ENCODE measurements at places on chromosomes 11 and 22.

DNA sequence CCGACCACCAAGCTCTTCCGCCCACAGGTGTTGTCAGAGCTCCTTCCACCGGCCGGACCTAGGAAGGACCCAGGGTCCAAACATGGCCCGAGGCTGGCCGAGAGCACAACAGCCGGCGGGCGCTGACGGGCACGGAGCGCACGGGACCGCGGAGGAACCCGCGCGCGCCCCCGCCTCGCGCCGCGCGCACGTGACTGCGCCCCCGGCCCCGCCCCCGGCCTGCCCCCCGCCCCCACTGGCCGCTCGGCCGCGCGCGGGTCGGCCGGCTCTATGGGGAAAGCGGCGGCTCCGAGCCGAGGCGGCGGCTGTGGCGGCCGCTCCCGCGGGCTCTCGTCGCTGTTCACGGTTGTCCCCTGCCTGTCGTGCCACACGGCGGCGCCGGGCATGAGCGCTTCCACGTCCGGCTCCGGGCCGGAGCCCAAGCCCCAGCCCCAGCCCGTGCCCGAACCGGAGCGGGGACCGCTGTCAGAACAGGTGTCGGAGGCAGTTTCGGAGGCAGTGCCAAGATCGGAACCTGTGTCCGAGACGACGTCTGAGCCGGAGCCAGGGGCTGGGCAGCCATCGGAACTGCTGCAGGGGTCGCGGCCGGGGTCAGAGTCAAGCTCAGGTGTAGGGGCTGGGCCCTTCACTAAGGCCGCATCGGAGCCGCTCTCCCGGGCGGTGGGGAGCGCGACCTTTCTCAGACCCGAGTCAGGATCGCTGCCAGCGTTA lies at the start of gene OSBP2:
Gene OSBP2, plus strand, starts transcription at position 235 of the 711 bp plus-strand sequence. Its CDS starts 36 bp downstream, at position 271.
- DNase-seq = peak; percentile 37

GRCh38 chr11:10518123-10518522 lies 22.9 kb downstream of the RNF141 start:
- no peak for DNase-seq

DNA sequence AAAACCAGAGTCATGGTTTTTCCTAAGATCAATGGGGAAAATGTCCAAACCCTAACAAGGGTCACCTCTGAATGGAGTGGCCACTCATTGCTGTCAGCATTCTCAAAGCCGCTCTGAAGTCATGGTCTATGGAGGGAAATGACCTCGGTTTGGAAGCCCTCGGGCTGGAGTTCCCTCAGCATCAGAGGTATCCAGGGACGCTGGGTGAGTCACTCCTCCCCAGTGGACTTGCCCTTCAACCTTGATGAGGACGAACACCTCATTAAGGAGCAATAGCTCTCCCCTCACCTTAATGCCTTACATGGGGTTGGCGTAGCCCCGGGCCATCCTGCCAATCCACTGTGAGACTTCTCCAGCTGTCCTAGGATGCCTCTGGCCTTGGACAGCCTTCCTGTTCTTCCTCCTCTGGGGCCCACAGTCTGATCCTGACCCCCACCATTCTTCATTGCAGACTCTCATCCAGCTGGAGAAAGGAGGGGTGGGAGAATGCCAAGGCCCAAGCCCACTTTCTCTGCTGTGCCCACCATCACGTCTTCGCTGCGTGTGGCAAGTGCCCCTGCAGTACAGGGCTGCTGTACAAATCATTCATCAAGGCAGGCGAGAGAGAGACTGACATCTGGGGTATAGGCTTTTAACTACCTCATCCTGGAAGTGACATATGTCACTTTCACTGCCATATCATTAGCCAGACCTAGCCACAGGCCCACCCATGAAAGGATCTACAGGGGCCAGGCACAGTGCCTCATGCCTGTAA lies 25.4 kb upstream of the MYH9 start:
- DNase-seq = no peak

- no peak for DNase-seq
These were observed 109.9 kb upstream of the CLMP start for GRCh38 chr11:123304828-123305466.

DNA sequence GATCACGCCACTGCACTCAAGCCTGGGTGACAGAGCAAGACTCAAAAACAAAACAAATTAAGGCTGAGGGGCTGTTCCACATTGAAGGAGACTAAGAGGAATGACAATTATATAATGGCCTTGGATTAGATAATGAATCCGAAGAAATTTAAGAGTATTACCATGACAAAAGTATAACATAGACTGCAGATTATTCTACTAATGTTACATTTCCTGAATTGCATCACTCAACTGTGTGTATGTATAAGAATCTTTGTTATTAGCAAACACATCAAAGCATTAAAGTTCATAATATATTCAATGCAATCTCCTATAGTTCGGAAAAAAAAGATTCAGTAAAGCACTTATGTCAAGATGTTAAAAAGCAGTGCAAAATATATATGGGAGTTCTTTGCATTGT lies 27.5 kb downstream of the CSTF3 start:
- DNase-seq = no peak

- DNase-seq = no peak
These were observed 13.0 kb downstream of the DNAJB13 start for GRCh38 chr11:73963861-73964260.

DNA sequence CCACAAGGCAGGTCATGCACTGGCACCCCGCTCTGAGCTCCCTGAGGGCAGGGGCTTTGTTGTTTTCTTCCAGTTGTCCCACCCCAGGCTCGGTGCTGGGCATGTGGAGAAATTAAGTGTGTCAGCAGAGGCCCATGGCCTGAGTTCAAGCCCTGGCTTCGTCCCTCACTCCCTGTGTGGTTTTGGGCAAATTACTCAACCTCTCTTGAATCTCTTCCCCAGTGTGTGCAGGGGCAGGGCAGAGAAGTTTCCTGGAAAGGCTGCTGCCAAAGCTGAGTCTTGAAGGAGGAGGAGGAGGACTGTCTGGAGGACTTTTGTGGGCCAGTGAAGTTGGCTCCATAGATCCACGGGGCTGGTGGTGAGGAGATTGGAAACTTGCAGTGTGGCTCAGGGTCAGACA lies 138.1 kb upstream of the E2F8 start:
- DNase-seq = no peak

- peak; percentile 29 for DNase-seq
These were observed 4.7 kb downstream of the PLAAT3 start for GRCh38 chr11:63609536-63609935.

GRCh38 chr11:79243422-79244210 lies 197.2 kb downstream of the TENM4 start:
- DNase-seq = peak; percentile 61

DNA sequence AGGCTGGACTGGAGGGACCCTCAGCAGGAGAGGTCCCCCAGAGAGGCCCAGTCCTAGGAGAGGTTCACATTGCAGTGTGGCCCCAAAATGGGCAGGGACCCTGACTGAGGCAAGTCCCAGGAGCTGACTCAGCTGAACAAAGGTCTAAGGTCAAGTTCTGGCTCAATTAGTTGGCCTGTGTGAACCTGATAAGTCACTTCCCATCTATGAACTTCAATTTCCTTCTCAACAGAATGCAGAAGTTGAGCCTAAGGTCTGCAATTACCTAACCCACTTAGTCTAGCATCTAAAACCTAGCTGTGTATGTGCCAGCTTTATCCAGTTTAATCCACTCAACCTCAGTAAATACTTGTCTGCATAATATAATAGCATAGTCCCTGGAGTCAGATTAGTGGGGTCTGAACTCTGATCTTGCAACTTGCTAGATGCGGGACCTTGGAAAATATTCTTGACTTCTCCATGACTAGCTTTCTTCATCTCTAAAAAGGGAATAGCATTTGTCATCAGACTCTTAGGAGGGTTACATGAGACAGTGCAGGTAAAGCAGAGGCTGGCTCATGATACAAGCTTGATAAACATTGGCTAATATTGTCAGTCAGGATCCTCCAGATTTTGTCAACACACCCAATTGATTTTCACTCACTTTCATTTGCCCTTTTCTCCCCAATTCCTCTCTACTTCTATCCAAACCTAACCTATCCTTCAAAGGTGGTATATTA lies 465.5 kb downstream of the INSC start:
- no peak for DNase-seq

DNA sequence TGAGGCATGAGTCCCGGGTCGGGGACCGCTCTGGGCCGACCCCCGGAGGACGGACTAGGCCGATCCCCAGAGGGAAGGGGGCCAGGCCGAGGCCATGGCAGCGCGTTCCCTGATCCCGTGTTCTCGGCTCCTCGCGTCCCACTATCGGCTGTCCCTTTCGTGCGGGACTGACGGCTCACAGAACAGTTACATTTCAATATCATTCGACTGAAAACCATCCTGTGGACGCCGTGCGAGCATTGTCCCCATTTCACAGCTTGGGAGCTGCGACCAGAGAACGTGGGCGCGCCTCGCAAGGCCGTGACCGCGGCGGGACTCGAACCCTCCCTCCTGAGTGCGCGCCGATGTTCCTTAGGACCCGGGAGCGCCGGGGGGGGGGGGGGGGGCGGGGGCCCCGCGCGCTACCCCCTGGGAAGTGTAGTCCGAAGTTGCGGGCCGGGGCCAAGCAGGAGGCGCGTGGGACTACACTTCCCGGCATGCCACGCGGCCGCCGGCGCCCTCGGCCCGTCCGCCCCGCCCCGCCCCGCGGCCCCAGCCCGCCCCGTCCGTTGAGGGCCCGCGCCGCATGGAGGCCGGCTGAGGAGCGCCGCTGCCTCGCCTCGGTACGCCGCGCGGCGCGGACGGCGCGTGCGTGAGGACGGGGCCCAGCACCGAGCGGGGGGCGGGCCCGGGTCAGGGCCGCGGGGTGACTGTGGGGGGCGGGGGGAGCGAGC lies at the start of gene TRABD:
Gene TRABD, plus strand, starts transcription at position 539 of the 713 bp plus-strand sequence. CDS start 7,148 bp downstream, outside the sequence.
- peak; percentile 96 for DNase-seq

- no peak for DNase-seq
These were observed 21.5 kb downstream of the CYTH4 start for GRCh38 chr22:37303821-37304274.

DNA sequence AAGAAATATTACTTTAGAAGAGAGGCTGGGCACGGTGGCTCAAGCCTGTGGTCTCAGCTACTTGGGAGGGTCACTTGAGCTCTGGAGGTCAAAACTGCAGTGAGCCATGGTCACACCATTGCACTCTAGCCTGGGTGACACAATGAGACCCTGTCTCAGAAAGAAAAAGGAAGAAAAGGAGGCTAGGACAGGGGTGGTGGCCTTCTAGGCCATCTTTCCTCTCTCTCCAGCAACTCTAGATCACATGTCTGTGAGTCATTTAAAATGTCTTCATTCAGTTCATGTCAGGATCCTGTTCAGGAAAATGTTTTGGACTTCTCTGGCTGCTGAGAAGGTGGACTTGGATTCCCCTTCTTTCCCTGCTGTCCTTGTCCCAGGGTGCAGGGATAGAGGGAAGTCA lies 53.3 kb downstream of the PPFIA1 start:
- no peak for DNase-seq

DNA sequence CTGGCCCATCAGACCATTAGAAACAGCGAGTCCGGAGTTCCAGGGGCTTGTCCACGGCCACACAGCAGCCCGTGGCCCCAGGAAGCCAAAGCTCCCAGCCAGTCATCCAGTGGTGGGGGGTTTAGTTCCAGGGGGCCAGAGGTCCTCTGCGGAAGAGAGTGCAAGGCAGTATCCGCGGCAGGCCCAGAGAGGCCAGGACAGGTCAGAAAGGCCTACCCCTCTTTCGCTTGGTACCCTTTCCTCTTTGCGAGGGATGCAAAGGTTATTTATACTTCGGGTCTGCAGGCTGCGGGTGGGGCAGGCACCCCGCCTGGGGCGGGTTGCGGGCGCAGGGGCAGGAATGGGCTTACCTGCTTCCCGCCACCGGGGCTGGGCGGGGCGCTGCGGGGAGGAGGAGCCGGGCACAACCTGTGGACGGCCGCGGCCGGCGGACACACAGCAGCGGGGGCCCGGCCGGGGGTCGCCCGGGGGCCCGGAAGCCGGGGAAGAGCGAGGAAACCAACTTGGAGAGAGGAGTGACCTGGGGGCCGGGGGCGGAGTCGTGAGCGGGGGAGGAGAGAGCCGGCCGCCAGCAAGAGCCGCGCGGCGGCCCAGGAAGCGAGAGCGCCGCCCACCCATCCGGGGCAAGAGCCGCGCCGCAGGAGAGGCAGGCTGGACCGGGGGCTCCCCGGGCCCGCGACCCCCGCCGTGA lies at the start of gene SH3BP1:
Gene SH3BP1, plus strand, starts transcription at position 600 of the 691 bp plus-strand sequence. CDS start 119 bp downstream, outside the sequence.
- DNase-seq = peak; percentile 75

GRCh38 chr11:71474771-71475483 lies 21.9 kb downstream of the NADSYN1 start:
- DNase-seq = no peak

- DNase-seq = peak; percentile 58
These were observed 98.6 kb downstream of the CEP164 start for GRCh38 chr11:117426297-117426685.

DNA sequence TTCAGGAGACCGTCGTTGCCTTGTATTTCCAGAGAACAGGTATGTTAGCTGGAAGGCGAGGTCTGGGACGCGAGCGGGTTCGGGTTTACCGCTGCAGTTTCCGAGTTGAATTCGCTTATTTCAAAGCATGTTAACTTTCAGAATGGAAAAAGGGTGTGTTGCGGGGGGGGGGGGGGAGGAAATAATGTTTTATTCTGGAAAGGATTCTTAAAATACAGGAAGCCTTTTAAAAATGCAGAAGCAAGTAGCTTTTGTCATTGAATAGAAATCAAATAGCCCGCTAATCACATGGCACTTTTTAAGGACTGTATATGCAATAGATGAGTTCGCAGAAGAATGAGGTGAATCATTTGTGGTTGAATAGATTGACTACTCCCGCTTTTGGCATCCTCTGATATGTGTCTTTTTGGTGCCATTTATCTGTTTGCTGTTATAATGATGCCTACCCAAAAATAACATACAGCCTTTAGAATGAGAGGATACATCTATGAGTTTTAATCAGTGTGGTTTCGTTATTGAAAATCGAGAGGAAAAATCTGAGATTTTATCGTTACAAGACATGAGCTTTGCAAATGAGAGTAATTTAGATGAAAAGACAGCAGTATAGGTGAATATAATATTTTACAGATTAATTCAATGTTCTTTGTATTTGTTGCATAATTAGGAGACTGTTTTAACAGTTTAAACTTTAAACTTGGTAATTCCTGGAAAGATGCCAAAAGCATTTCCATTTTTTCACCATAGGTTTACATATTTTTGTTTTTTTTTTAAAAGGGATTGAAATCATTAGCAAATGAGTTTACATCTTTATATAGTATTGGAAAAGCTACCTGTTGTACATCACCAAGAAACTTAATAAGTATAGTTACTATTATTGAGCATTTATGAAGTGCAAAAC lies 1.7 kb downstream of the PDE3B start:
- peak; percentile 33 for DNase-seq

- no peak for DNase-seq
These were observed 5.0 kb downstream of the JRKL start for GRCh38 chr11:96394773-96395172.

DNA sequence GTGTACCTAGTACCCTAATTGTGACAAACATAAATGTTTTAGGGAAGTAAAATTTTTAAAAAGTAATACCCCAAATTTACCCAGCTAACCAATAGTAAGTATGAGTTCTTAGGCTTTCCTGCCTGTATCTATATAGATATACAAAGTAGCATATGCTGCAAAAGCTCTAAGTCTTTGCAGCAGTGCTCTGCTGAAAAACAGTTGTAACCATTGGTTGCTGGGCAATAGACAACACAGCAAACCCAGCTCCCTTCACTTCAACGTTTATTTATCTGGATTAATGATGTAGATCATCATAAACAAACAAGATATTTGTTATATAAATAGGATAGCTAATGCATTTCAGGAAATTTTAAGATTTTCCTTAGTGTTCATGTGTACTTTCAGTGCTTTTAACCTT lies 82.7 kb downstream of the PAX6 start:
- no peak for DNase-seq
